ENCODE measurements at places on chromosomes 7 and 10.

DNA sequence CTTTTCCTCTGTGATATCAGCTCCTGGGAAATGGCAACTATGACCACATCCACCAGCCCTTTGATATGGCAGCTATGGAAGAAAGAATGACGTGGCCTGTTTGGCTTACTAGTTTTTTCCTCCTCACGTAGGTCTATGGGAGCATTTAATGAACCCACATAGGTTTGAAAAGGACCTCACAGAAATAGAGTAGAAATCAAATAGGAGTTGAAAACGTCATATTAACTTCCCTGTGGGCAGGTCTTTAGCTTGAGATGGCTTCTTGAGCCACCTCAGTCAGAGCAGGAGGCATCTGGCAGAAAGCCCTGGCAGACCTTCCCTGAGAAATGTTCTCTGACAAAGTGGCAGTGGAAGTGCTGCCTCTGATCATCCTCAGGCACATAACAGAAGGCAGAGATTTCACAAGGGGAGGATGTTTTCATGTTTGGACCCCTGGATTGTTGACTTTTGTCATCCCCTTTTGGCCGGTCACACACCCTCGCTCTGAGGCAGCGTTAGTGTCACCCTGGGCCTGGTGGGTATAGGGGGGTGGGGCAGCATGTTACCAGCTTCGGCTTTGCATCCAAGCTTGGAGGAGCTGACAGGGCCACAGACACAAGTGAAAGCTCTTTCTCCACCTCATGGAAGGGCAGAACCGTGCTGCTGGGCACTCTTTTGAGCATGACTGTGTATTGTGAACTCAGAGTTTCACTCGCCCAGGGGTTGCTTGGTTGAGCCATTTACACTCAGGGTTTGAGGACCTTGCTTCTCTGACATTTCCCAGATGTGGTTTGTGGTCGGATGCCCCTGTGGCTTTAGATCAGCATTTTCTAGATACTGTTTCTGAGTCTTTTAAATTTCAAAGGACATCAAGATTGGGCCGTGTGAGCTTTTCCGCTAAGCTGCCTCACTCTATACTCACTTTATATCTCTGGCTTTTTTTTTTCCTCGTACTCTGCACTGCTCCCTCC is 184.2 kb downstream of the STK31 start:
- peak; percentile 27 for DNase-seq

DNA sequence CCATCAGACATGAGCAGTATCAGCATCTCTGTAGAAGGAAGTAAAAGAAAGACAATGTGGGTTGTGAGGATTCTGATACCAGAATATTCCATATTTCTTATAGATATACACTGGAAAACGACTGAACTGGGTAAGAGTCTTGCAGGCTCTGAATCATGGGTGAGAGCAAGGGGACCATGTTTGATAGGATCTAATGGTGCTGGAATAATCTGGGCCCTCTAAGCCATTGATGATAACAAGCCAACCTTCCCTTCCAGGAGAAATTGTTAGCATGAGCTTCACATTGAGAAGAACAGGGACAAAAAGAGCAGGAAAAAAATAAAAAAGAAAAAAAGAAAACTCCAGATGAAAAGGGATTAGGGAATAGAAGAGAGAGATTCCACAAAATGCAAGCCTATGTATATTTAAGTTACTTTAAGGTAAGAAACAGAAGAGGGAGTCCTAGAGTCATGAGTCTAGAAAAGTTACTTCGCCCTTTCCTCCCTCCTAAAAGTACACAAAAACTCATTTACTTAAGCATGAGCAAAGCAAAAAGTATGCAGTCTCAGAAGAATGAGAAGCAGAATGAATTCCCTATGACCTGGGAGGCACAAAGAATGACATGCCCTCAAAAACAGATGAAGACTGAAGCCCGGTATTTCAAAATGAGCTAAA is 181.9 kb downstream of the TMEM26 start:
- no peak for DNase-seq

- DNase-seq, result no peak
Observed at GRCh38 chr10:7534480-7534852, 123.6 kb upstream of the SFMBT2 start.

GRCh38 chr7:925601-926000 is 28.9 kb downstream of the ADAP1 start:
- no peak for DNase-seq

DNA sequence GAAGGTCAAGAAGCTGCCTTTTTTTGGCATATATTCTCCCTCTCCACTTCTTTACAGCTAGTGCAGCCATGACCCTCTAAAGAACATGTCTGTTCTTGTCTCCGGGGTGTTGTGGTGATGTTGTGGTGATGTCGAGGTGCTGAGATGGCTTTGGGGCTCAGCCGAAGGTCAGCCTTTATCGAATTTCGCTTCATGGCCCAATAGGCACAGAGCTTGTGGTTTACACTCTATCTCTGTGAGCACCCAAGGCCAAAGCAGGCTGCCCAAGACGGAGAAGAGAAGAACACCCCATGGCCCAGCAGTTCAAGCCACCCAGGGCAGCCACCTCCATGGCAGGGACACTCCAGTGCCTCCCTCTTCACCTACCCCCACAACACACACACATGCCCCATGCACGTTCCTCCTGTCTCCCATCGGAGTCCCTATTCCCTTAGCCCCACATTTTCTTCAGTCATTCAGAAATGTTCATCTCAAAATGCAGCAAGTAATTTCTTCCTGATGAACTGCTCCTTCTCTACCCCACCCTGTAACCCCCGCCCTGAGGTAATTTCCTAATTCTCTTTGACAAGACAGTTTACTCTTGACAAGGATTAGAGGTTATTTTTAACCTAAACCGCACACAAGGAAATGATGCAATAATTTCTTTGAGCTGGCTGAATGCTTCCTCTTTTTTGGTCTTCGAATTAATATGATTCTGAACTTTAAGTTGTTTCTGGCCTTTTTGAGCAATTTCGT is 18.6 kb upstream of the ADRB1 start:
- no peak for DNase-seq

DNA sequence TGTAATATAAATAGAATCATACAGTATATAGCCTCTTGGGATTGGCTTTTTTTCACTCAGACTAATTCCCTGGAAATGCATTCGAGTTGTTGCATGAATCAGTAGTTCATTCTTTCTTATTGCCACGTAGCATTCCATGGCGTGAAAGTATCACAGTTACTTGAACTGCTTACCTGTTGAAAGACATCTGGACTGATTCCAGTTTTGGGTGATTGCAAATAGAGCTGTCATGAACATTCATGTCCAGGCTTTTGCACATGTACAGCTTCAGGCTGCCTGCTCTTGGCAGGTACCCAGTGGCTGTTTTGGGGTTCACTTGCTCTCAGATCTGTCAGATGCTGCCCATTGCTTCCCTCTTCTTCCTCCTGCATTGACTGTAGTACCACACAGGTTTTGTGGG is 54.9 kb downstream of the LRGUK start:
- DNase-seq, result no peak

DNA sequence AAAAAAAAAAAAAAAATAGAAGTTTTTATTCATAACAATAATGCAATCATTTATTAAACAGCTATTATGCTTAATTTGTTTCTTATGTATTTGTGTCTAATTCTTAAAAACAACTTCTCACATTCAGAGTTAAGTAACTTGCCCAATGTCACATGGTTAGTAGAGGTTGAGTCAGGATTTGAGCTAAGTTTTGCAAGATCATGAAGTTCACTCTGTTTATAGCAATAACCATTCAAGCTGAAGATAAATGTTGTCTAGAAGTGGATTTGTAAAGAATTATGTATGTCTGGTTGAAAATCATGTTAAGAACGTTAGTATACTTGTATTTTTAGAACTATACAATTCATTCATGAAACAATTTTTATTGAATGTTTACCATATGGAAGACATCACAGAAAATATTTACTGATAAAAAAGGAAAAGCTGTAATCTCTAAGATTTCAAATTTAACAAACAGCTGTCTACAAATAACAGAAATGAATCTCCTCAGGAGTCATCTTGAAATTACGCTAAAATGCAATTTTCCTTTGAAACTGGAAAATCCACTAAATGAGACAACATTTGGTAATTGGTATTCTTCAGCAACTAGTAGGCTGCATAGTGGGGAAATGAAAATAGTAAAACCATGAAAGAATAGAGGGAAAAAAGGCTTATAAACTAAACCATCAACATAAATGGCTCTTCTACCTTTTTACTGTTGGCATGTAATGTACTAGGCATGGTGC is 70.5 kb upstream of the AHR start:
- DNase-seq, result no peak

GRCh38 chr10:24552346-24553016 is 171.2 kb downstream of the ARHGAP21 start:
- DNase-seq, result peak; percentile 14

DNA sequence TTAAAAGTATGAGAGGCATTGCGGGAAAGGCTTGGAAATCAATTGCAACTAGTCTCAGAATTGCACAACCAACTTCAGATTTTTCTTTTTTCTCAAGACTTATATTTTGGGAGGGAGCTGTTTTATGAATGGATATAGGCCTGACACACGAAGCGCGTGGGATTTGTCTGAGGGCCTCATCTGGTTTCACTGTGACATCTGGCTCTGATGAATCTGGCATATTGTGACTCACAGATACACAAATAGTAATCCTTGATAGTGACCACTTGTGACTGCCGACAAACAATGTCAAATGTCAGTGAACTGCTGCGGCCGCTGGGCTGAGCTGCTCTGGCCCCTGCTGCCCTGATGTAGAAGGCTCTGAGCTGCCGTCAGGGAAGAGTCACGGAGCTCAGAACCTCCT is 655.1 kb downstream of the INHBA start:
- DNase-seq, result no peak

- no peak for DNase-seq
Observed at GRCh38 chr10:119677904-119678755, 26.9 kb downstream of the BAG3 start.

DNA sequence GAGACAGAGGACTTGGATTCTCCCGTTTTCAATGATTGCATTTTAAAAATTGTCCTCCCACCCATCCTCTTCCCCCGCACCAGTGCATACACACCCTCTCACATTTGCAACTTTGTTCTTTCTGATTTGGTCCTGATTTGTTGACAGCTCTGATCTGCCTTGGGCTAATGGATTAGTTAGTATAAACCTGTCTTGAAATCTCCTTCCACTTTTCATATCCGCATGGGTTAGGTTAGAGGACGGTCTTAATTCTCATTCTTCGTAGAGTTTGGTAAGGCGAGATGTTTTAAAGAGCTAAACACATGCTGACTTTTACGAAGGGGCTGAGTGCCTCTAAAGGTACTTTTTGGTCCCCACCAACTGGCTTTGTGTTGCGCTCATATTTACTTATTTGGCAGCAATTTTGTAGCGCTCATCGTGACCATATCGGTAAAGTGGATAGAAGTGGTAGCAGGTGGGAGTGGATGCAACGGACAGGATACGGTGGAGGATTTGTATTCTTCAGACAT is 1.1 kb downstream of the AHR start:
- DNase-seq, result peak; percentile 27

DNA sequence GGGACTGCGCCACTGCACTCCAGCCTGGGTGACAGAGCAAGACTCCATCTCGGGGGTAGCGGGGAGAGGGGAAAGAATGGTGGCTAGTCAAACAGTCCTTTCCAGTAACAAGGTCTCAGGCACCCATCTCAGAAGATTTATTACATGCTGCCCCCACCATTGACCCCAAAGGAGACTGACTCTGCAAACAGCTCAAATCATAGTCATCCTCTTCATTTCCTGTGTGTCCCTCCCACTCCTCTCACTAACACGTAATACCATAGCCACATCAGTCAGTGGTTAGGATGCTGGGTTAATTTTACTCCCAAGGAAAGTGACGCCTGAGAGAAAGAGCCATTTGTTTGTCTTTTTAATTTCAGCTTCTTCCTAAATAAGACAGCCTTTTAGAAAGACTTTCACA is 56.6 kb upstream of the BET1 start:
- DNase-seq, result no peak

DNA sequence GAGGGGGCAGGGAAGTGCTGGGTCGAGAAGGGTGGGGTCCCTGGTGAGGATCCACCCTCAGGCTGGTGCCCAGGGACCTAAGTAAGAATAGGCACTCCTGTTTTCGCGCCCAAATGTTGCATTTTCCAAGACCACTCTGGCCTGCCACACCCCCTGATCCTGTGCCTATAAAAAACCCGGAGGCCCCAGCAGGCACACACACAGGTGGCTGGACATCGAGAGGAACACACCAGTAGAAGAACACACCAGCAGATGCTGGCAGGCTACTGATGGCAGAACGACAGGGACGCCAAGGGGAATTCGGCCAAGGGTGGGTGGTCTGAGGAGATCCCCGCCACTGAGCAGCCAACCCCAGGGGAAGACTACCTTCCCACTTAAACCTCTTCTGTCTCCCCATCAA is 633.9 kb upstream of the POT1 start:
- DNase-seq, result no peak

DNA sequence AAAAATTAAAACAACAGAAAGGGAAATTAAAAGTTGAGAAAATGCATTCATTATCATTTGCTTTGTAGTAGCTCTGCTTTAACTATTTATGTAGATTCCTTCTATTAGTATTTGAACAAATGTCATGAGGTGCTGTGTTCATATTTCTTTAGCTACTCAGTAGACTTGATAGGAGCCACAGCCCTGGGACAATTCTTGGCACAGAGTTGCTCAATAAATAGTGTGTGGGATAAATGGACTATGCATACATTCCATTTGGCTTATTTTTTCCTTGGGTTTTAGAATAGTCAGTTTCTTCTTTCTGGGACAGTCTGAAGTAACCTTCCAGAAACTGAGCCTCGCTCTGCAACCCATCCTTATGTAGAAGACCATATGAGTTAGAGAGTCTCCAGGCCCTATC is 13.4 kb downstream of the RPP30 start:
- no peak for DNase-seq

GRCh38 chr7:152072421-152072820 is 46.9 kb downstream of the GALNT11 start:
- DNase-seq, result no peak

- no peak for DNase-seq
Observed at GRCh38 chr10:50432211-50433009, 181.1 kb upstream of the ASAH2 start.

DNA sequence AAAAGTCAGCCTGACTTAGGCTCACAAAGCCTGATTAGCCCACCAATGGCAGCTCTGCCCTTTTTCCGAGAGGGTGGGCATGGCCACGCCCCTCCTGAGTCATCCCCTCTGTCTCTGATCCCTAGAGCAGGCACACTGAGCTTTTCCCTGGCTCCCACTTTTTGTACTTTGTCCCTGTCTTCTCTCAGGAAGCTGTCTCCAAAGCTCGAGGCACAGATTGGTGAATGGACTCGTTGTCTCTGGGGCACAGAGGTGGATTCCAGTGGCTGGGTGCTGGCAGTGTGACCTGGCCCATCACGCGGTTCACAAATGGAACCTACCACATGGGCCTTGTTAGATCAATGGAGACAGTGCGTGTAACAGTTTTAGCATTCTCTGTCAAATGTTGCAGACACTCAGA is 313.5 kb downstream of the WDR37 start:
- no peak for DNase-seq
